ENCODE measurements at places on chromosomes 2 and 18.

DNA sequence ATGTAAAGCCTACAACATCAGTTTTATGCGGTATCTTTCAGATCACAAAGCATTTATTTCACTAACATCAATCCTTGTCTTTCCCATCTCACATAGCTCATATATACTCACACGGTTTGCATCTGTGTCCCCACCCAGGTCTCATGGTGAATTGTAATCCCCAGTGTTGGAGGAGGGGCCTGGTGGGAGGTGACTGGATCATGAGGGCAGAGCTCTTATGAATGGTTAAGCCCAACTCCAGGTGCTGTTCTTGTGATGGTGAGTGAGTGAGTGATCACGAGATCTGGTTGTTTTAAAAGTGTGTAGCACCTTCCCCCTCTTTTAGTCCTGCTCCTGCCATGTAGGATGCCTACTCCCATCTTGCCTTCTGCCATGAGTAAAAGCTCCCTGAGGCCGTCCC is 42.0 kb downstream of the PARD6G start:
- no peak for DNase-seq

DNA sequence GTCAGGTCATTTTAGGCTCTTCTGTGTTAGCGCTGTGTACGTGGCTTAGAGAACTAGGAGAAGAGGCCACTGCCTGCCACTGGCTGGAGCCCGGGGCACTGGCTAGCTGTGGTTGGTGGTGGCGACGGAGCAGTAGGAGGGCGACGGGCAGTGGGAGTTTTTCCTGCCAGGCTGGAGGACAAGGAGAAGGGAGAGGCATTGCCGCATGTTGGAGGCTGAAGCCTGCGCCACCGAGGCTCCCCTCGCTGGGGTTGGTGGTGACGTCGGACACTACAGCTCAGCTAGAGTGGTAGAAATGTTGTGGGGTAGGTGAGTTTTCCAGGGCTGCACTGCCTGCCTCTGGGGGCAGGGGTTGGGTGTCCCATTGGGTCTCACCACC is 41.7 kb upstream of the IMP4 start:
- DNase-seq = no peak

DNA sequence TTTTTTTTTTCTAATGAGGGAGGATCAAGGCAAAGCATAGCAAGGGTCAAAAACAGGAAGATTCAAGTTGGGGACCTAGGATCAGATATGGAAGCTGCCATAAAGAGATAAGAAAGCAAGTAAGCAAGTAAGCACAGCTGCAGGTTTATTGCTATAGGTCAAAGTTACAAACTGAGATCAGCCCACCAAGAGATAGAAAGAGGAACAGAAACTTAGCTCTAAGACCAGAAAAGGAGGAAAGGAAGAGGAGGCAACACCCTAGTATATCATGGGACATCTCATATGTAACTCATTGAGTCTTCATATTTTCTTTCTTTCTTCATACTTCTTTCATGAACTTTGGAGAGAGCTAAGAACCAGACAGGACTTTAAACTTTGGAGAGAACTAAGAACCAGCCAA is 295.9 kb upstream of the CRIM1 start:
- no peak for DNase-seq

DNA sequence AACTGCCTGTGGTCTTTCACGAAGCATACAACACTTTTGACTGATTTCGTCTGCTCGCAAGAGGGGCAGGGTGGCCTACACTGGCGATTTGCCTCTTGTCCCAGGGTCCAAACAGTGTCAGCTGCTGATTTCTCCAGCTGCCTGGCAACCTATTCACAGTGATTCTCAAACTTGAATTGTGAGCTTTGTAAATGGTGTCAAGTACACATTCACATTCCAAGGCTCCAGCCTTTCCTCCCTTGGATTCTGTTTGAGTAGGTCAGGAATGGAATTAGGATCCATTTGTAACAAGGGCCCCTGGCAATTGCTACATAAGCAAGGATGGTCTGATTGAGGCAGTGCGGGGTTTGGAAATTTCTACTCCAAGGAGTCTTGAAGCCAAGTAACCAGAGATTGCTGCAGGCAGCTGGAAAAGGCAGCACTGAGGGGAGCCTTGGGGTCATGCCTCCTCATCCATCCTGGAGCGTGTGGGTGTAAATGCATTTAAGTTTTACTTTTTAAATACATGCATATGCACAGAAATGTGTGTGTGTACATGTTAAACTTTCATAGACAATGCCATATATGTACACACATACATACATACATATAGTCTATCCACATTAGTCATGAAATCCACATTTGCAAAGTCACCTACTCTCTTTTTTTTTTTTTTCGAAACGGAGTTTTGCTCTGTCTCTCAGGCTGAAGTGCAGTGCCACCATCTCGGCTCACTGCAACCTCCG is 86.8 kb upstream of the UXS1 start:
- no peak for DNase-seq

DNA sequence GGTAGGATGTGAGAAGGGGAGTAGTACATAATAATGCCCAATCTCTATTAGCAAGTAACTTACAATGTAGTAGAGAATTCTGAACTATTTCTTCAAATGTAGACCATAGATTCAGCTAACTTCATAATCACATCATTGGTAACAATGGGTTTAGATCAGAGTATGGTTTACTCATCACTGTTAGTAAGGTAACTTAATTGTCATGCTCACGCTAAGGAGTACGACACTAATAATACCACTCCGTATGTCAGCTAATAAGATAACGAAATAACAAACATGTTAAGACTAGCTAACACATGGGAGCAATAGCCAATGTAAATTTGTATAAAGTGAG is 56.4 kb upstream of the CCDC141 start:
- no peak for DNase-seq

DNA sequence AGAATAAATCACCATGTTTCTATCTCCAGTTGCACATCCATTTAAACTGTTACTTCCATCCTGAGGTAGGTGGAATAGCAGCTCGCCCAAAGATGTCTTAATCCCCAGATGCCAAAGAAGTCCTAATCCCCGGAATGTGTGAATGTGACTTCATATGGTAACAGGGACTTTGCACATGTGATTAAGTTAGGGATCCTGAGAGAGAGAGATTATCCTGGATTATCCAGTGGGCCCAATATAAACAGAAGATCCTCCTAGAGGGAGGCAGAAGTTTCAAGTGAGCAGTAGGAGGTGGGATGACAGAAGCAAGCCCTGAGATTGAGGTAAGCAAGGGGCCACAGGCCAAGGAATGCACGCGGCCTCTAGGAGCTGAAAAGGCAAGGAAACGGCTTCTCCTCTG is 19.8 kb downstream of the CREG2 start:
- no peak for DNase-seq

- no peak for DNase-seq
Measured at GRCh38 chr2:217964275-217965161, 38.3 kb downstream of the TNS1 start.

- DNase-seq = no peak
Measured at GRCh38 chr18:23932385-23933067, 82.0 kb upstream of the TTC39C start.

DNA sequence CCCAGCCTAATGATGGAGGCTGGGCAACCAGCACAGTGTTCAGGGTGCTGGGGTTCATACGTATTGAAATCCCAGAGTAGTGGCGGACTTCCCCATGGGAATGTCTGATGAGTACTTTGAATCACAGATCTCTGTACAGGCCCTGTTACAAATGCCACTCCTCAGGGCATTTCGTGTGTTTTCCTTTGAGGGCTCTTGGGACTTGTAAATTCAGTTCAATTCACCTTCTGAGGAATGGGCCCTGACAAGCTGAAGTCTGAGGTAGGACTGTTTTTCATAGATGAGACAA is 288 bp upstream of the RDH14 start:
- DNase-seq = no peak

- no peak for DNase-seq
Measured at GRCh38 chr18:48942086-48942485, 8.7 kb downstream of the SMAD7 start.

- no peak for DNase-seq
Measured at GRCh38 chr2:240351826-240352426, 83.5 kb upstream of the GPC1 start.

- no peak for DNase-seq
Measured at GRCh38 chr2:209472871-209473270, 49.0 kb downstream of the MAP2 start.

DNA sequence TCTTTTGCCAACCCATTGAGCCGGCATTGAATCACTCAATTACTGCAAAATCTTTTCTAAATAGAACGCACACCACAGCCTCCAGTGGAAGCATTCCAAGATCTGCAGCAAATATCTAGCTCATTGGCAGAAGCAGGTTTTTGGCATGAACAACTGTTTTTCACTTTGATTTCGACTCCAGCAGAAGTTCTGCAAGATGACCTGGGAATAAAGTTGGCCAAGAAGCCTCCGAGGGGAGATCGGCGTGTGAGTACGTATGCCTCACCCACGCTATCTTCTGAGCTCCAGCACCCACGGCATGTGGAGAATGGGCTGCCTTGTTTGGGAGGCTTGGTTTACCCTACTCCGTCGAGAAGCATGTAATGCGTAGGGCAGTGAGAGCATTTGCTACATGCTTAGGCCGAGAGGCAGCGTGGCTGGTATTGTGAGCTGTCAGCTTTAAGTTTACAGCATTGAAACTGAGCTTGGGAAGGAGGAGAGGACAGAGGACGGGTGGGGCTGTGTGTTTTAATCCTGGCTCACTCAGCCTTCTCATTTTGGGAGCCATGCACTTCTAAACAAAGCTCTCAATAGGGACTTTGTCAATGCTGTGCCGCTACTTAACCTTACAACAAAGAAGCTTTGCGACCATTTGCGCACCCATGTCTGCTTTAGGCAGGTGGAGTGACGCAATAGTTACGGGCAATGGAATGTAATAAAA is 10.5 kb downstream of the PCARE start:
- DNase-seq = no peak

DNA sequence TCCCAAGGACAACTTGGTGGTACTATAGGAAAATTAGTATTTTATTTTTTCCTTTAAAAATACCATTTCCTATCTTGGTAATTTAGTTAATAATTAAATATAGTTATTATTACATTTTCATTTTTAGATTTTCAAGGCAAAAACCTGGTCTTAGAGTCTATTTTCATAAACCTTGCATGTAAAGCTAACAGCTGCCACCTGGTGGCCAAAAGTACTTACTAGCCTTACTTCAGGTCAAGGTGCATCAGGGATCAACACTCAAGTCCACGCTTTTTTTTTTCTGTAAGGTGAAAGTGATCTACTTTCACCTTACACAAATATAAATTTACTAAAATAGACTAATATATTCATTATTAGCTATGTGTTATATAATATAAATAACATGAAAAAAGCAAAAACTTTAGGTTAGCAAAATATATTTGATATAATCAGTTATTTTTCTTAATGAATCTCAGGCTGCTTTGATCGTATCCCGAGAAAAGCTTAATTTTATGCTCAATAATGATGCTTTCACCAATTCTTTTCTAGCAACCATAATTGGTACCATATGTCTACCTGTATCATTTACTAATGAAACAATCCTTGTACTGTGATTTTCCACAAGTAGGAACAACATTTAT is 62.5 kb downstream of the RELCH start:
- DNase-seq = peak; percentile 55

DNA sequence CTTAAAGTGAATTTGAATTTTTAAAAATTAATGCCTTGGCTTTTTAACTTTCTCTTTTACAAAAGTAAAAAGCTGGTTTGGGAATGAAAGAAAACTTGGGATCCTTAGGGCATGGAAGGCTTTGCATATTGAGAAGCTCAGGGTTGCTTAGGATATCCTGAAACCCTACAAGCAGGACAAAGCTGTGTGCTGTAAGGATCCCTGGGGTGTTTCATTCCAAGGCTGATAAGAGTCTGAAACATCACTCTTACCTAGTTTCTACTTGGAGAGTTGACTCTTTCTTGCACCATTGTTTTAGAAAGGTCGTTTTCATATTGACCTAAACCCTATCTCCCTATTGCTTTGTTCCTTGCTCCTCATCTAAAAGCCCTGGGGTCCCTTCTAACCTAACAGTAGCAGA is 325.9 kb upstream of the NT5C1B start:
- DNase-seq = no peak

DNA sequence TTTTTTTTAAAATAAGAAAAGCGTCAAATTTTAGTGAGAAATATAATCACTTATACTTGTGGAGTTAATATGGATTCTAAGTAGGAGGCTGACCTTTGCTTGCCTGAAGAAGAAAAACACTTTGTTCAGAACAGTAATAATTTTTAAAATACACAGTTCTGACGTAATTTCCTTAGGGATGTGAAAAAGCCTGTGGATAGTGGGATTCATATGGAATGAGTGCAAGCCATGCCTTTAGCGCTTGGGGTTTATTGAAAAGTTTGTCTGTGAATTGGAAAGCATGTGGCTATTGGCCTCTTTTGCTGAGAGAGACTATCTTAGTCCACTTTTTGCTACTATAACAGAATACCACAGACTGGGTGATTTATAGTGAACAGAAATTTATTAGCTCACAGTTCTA is 151.3 kb downstream of the CCDC85A start:
- DNase-seq = no peak

DNA sequence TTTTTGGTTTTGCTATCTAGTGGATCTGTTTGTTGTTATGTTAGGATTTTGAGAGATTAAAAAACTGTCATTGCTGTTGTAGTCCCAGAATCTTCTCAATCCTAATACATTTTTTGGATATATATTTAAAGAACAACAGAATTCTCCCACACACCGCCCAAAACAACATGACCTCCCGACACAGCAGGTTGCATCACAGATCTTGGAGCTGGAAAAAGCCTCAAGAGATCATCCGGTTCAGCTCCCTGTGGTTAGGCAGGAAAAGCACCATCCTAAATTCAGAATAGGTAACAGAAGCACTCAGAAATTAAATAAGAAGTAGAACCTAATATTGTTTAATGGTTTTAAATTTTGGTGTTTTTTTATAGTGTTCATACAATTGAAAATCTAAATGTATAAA is 251.4 kb upstream of the STON1 start:
- DNase-seq = no peak
